ENCODE measurements at places on chromosomes 3 and 15. TPM values are rescaled to one million over a fixed set of nuclear protein-coding genes. Genes with fewer than 3 reads are reported as not detected.

The CLDN18 gene
- not detected for total RNA-seq

The SERINC4 gene
- not detected for total RNA-seq

The P2RY12 gene
- not detected for total RNA-seq

The IL17RD gene
- 0.38 TPM for total RNA-seq

The TRIM42 gene
- not detected for total RNA-seq

The ACTC1 gene
- not detected for total RNA-seq

The PIGZ gene
- 4.6 TPM for total RNA-seq

The MLF1 gene
- 5.2 TPM for total RNA-seq

The CHL1 gene
- not detected for total RNA-seq

The PLIN1 gene
- not detected for total RNA-seq

The PHLDB2 gene
- 49.4 TPM for total RNA-seq

The FAM81A gene
- under 0.01 TPM for total RNA-seq

The BNC1 gene
- total RNA-seq = 1.0 TPM

The RPL14 gene
- 363 TPM for total RNA-seq

The EPHA3 gene
- not detected for total RNA-seq

The WDR5B gene
- 4.0 TPM for total RNA-seq

The PPP1R14D gene
- not detected for total RNA-seq

The CDV3 gene
- total RNA-seq = 154 TPM

The LRRIQ4 gene
- total RNA-seq = not detected

The SPINK8 gene
- not detected for total RNA-seq

The TGM5 gene
- not detected for total RNA-seq

The LRRC31 gene
- not detected for total RNA-seq

The PRTG gene
- total RNA-seq = 1.0 TPM

All from dermis microvascular lymphatic vessel endothelial cell (primary cell).